Stimulated activated CD4-positive, alpha-beta T cell treated with anti-CD3 and anti-CD28 coated beads, TNF-alpha, amount 100 ng/mL, for 48 hours (primary cell): ENCODE measurements at places on chromosomes 2 and 18.

GRCh38 chr18:73975266-73975665 is 172.4 kb downstream of the FBXO15 start:
- DNase-seq, result no peak

- DNase-seq, result no peak
Observed at GRCh38 chr18:31645411-31645810, 39.0 kb downstream of the B4GALT6 start.

- DNase-seq, result no peak
Observed at GRCh38 chr2:72583376-72583775, 242.5 kb downstream of the EXOC6B start.

DNA sequence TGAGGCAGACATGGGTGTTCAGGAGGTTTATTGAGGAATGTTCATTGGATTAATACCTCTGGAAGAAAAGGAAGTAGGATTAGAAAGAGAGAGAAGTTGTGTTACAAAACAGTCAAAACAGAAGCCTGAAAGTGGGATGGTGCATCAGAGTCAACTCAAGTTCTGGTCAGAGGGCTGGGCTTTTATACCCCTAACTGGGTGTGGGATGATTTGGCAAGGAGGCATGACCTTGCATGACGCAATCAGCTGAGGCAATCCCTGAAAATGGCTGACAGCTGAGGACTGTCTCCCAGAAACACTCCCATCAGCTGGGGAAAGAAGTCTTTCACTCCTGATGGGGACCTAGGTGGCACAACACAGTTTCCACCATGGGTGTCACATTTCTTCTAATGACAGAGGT is 818.2 kb downstream of the SATB2 start:
- no peak for DNase-seq

GRCh38 chr18:34651586-34652369 is 58.3 kb upstream of the DTNA start:
- no peak for DNase-seq

GRCh38 chr2:63738019-63738418 is 103.7 kb upstream of the UGP2 start:
- no peak for DNase-seq

DNA sequence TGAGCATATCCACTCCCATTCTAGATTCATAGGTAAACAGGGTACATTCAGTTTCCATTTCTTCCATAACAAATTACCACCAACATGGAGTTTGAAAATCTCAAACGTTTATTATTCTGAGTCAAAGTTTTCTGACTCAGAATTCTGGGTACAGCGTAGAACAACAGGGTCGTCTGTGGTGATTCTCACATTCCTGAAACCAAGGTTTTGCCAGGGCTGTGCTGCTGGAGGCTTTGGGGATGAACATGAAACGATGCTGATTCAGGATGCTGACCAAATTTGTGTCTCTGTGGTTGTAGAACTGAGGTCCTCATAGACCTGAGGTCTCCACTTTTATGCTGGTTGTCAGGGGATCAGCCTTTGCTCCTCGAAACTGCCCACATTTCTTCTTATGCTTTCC is 255.7 kb downstream of the DSEL start:
- no peak for DNase-seq

- DNase-seq, result no peak
Observed at GRCh38 chr18:55376387-55376786, 211.6 kb downstream of the TCF4 start.

DNA sequence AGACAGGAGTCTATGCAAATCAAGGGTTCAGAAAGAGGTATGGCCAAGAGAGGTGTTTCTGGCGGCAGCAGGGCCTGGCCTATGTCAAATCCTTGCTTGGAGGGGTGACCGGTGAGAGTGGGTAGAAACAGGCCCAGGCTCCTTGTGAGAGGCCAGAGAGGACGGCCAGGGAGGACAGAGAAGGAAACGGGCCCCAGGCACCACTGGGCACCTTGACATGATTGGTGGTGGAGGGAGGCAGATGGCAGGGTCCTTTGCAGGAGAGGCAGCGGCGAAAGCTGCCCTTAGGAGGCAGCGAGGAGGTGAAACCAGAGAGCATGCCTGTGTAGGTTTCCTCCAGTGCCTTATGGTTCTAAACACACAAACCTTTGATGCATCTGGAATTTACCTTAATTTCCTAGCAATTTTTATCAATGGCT is 6.2 kb downstream of the RAMP1 start:
- DNase-seq, result no peak

DNA sequence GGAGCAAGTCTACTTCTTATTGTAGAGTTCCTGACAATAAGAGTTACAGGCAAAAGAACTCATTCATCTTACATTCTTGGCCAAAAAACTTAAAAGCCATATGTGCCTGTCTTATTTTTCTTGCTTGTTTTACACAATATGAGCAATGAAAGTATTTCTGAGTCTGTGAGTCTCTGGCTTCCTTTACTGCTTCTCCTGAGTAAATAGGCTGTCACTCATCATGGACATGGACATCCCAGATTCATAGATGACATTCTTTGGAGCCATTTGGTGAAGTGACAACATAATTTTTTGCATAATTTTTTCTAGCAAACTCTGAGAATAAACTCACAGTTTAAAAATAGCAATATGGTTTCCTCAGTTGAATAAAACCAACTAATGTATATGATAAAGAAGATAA is 179.3 kb downstream of the SNTG2 start:
- DNase-seq, result no peak

GRCh38 chr18:67517444-67517765 is 885 bp upstream of the DSEL start:
- DNase-seq, result no peak

GRCh38 chr2:218395456-218395825 is 4.2 kb upstream of the CTDSP1 start:
- no peak for DNase-seq

- DNase-seq, result no peak
Observed at GRCh38 chr18:79484661-79485621, 89.2 kb downstream of the NFATC1 start.

- DNase-seq, result no peak
Observed at GRCh38 chr2:137806068-137806805, 158.0 kb upstream of the HNMT start.

- DNase-seq, result no peak
Observed at GRCh38 chr2:70709275-70710037, 58.5 kb downstream of the ADD2 start.

- no peak for DNase-seq
Observed at GRCh38 chr2:27131429-27131828, 3.0 kb downstream of the PREB start.

- no peak for DNase-seq
Observed at GRCh38 chr2:208375491-208376068, 31.0 kb upstream of the PTH2R start.

GRCh38 chr2:101617188-101617587 is 80.3 kb upstream of the MAP4K4 start:
- no peak for DNase-seq

GRCh38 chr18:57640749-57641148 is 19.1 kb upstream of the NARS1 start:
- no peak for DNase-seq

DNA sequence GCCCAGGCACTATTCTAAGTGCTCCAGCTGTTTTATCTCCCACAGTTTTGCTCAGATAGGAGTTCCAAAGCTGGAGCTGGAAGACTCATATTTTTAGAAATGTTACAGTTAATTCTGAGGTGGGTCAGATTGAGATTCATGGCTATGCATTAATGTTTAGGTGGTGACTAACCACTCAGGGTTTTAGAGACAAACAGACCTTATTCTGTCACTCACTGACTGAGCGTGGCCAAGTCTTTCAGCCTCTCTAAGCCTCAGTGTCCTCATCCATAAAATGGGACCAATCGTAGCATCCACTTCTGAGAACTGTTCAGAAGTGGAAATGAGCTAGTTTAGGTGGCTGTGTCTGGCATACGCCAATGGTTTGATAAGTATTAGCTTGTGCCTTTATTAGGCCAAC is 4.3 kb upstream of the CASP8 start:
- DNase-seq, result no peak

GRCh38 chr18:75143851-75144250 is 65.1 kb downstream of the PTGR3 start:
- DNase-seq, result no peak

- no peak for DNase-seq
Observed at GRCh38 chr18:43543236-43543635, 265.9 kb upstream of the SYT4 start.

DNA sequence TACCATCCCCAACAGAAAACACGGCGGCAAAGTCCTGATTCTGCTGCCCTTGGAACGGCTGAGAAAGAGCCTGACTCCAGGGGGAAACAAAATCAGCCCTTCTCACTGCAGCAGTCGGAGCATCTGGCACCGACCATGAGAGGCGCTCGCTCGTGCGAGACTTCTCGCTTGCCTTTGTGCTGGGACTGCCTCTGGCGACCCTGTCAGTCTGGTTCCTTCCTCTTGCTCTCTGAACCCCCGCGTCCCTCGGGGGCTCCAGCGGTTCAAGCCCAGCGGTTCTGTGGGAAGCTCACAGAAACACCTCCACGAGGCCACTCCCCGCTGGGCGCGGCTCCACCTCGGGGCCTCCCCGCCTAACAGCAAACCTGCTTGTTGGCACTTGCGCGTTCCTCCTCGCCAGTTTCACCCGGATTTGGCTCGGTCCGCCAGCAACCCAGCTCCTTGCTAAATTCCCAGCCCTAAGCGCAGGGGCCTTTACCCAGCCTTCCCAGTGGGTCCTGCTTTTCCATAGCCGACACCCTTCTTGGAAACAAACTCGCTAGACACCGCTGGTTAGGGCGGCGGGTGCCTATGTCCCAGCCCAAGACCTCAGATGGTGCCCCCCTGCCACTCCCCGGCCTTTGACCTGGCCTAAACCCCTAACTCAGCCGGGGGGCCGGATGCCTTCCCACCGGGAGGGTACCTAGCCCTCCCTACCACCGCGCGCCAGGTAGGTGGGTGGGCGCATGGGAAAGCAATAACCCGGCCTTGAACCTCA is 2.2 kb downstream of the RND3 start:
- DNase-seq, result no peak

DNA sequence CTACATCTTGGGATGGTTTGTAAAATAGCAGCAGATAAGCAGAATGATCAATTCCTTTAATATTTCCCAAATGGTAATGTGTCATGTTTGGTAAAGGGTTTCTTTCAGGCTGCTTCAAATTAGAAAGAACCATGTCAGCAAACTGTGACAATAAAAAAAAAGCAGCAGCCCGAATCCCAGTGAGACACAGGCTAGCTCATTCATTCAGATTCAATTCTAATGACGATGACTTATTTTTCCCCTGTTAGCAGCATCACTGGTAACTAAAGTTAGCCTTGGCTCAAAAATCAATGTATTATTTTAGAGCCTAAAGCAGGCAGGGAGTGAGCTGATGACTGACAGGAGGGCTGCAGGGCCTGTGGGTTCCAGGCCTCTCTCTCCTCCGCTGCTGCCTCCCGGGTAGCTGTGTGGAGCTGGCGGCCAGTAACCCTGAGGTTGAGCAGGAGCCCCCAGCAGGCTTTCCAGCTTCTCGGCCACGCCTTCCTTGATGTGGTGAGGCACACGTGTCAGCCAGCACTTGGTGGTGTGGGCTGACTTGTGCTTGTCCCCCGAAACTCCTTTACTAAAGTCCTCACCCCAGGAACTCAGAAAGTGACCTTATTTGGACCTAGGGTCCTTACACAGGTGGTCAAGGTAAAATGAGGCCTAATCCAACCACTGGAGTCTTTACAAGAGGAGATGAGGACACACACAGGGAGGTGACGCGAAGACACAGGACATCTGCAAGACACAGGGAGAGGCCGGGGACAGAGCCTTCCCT is 120.5 kb upstream of the HS6ST1 start:
- no peak for DNase-seq

DNA sequence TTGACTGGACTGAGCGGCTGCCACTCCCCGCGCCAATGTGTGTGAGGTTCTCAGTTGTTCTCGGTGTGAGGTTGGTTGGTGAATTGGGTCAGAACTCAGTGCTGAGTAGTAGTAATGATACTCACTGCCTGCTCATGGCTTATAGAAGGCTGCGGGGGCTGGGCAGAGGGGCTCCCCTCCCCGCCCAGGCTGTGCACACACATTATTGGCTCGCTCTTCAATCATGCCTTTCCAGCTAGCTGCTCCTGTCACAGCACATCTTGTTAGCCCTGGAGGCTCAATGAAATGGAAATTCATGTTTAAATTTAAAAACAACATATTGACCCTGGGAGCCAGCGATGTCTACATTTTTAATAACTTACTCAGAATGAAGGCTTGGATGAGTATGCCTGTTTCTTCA is 152.8 kb downstream of the CELF4 start:
- DNase-seq, result no peak

DNA sequence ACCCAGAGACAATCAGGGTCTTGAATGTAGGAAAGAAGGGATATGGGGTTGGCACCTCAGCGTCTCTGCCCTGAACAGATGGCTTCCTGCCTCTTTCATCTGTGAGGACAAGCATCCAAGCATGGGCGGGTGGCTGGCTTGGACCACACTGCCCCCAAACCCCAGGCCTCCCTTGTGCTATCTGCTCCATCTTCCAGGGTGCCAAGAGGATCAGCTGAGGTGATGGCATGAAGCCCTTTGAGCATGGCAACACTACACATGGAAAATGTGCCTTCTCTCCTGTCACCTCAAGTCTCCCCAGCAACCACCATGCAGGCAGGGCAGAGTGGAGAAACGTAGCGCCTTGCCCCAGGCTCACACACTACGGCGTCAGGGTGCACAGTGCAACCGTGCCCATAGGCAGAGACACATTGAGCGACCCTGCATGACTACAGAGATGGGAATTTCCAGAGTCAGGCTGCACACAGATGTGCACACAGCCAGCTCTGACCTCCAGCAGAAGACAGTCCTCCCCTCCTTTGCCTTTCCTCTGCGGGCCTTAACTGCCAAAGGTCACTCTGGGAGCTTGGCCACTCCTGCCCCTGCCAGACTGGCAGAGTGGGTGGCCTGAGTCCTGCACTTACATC is 1.5 kb downstream of the KCNIP3 start:
- DNase-seq, result no peak

- DNase-seq, result no peak
Observed at GRCh38 chr2:158097481-158097880, 4.2 kb upstream of the UPP2 start.

DNA sequence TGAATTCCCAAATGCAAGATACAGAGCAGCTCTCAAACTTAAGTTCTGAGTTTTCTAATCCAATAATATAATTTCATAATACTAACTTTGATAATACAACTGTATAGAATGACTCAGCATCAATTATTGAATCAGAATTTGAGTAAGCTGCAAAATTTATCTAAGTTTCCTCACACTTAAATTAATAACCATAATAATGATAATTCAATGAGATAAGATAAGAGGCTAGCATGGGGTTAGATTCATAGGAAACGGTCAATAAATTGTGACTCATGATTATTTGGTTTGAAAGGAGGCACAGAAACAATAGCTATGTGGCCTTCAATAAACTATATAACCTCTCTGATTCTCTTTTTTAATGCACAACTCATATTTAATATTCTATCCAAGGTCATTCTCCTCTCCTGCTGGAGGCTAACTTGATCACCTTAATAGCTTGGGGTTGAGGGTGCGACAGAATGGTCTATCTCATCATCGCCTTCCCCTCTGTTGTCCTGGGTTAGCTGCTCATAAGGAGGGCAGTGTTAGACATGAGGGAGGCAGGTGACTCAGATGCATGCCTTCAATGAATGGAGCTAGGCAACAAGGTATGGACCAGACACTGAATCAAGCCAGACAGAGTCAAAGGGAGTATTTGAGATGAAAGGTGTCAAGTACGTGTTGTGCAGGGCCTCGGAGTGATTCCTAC is 36.2 kb upstream of the BMP10 start:
- DNase-seq, result no peak

- no peak for DNase-seq
Observed at GRCh38 chr2:158473719-158474392, 17.1 kb downstream of the PKP4 start.
